ENCODE measurements at places on chromosomes 1 and 21.
A peak's percentile ranks its signal among the peaks of the same experiment; 100 is the strongest.

- peak; percentile 31 for DNase-seq
Observed at GRCh38 chr1:3403388-3404231, 50.9 kb upstream of the ARHGEF16 start.

DNA sequence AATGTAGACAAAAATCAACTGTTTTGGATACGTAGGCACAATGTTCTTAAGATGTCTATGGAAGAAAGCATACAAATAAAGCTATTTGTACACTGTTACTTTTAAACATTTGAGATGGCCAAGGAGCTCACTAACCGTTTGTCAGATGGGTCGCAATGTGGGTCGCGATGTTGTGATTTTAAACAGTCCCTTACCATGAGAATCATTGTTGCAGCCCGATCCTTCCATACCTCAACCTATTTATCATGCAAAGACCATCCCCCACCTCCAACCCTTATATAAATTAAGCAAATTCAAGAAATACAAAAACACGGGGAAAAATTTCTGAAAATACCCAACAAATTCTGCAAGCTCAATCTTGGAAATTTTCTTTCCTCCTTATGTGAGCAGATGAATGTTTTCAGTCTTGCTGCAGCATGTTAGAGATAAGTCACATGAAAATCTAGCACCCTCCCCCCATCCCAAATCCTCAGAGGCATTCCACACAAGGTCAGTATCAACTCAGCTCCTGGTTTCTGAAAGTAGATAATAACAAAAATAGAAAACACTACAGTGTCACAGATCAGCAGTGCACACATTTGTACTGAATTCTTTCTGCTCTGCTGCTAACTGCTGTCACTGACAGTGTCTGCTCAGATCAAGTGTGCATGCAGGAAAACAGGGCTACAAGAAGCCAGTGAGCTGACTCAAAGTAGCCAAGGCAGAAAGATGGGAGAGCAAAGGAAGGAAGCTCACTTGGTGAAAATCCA, 92.9 kb upstream of the TTC39A start:
- no peak for DNase-seq

- DNase-seq: no peak
Observed at GRCh38 chr1:173733912-173734311, 19.1 kb downstream of the KLHL20 start.

GRCh38 chr21:15508554-15508953, 221.2 kb upstream of the USP25 start:
- DNase-seq: no peak

GRCh38 chr1:61387829-61388228, 305.5 kb downstream of the NFIA start:
- DNase-seq: no peak

DNA sequence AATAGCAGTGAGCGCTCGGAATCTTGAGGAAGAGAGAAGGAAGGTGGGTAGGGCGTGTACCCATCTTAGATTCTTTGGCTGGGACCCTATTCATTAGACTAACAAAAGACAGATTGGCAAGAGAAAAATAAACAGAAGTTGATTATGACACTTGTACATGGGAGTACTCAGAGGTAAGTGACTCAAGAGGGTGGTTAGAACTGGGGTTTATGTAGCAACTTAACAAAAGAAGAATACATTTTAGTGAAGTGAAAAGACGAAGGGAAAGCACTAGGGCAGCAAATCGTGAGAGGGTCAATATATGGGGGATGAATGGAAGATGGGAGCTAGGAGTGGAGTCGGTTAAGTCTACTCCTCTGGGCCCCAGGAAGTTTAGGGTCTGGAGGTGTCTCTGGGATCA, 25.8 kb upstream of the RCC2 start:
- DNase-seq: no peak

- DNase-seq: no peak
Observed at GRCh38 chr1:75461808-75462325, 149.0 kb downstream of the SLC44A5 start.

DNA sequence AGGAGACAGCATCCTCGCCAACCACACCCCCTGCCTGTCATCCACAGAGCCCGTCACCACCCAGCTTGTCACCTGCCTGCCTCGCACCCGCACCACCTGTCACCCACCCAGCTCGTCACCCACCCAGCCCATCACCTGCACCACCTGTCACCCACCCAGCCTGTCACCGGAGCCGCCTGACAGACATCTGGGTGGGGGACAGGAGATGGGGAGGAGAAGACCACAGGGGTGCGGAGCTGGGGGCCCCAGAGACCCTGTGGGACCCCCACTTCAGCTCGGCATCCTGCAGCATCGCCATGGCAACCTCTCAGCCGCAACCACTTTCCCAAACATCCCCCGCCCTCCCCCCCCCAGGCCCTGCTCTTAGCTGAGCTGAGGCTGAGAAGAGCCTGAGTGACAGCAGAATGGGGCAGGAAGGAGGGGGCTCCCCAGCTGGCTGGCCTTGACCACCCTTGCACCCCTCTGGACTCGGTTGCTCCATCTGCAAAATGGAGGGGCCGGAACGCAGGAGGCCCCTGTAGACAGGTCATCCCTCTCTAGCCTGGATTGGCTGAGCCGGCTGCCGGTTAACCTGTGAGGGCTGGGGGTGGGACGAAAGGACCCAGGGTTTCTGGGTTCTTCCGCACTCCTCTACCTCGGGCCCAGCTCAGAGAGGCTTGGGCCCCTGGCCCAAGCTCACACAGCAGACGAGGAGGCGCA, 11.6 kb downstream of the AHDC1 start:
- peak; percentile 92 for DNase-seq
